ENCODE measurements at places on chromosomes 5 and 9. TPM values are rescaled to one million over a fixed set of nuclear protein-coding genes. Genes with fewer than 3 reads are reported as not detected.

Gene SEMA5A
- total RNA-seq = 0.32 TPM

Gene MAMDC2
- 6.5 TPM for total RNA-seq

Gene CD180
- not detected for total RNA-seq

Gene PRRX2
- not detected for total RNA-seq

Gene ADGRD2
- not detected for total RNA-seq

Gene CREBRF
- total RNA-seq = 12.2 TPM

Gene C9orf43
- total RNA-seq = 0.15 TPM

Gene HTR4
- not detected for total RNA-seq

Gene WNT8A
- total RNA-seq = not detected

Gene CHMP5
- total RNA-seq = 208 TPM

Gene SPINK7
- total RNA-seq = not detected

Gene OSMR
- 21.4 TPM for total RNA-seq

Gene STKLD1
- total RNA-seq = 0.61 TPM

Gene PCDHGA8
- 0.97 TPM for total RNA-seq

Gene DOCK8
- 0.46 TPM for total RNA-seq

Gene CARTPT
- not detected for total RNA-seq

Gene DAPK1
- 44.4 TPM for total RNA-seq

Gene ZDHHC11
- total RNA-seq = 2.4 TPM

Gene KIF24
- 2.6 TPM for total RNA-seq

Gene LCP2
- total RNA-seq = 3.6 TPM

Gene SPATA31A3
- total RNA-seq = not detected

Gene TAL2
- total RNA-seq = 0.32 TPM

Gene PCDHGA6
- 0.76 TPM for total RNA-seq

Gene TMEM215
- not detected for total RNA-seq

Gene AMBP
- 0.15 TPM for total RNA-seq

Gene PCDHA6
- total RNA-seq = under 0.01 TPM

Gene TXNDC15
- 106 TPM for total RNA-seq

Gene FTMT
- not detected for total RNA-seq

Gene FAM221B
- total RNA-seq = not detected

Gene IGFBPL1
- 0.32 TPM for total RNA-seq

Gene ANKRD34B
- not detected for total RNA-seq

Gene PCDHB3
- not detected for total RNA-seq

Gene IRX1
- under 0.01 TPM for total RNA-seq

Measured in epithelial cell of umbilical artery (primary cell).